ENCODE measurements at places on chromosomes 5 and 9. TPM values are rescaled to one million over a fixed set of nuclear protein-coding genes. Genes with fewer than 3 reads are reported as not detected.

The CATSPER3 gene
- 1.3 TPM for total RNA-seq

The TRPM6 gene
- 125 TPM for total RNA-seq

The C5orf58 gene
- not detected for total RNA-seq

The HAVCR1 gene
- total RNA-seq = 24.1 TPM

The RPP25L gene
- total RNA-seq = 39.4 TPM

The PKD2L2 gene
- total RNA-seq = not detected

The PCDHA7 gene
- not detected for total RNA-seq

The NPR3 gene
- total RNA-seq = 2.8 TPM

The CMYA5 gene
- total RNA-seq = 1.1 TPM

The S100Z gene
- total RNA-seq = not detected

The SVEP1 gene
- total RNA-seq = 20.4 TPM

The DNAH5 gene
- 0.70 TPM for total RNA-seq

The EIF4E1B gene
- not detected for total RNA-seq

The EPB41L4B gene
- total RNA-seq = 56.3 TPM

The COL15A1 gene
- 43.4 TPM for total RNA-seq

The EFNA5 gene
- total RNA-seq = 14.3 TPM

The QRFP gene
- 0.87 TPM for total RNA-seq

The FAM174A gene
- total RNA-seq = 15.7 TPM

The ALDH1A1 gene
- total RNA-seq = 173 TPM

The LHX3 gene
- total RNA-seq = not detected

The OLFML2A gene
- total RNA-seq = 48.3 TPM

The NR6A1 gene
- 8.4 TPM for total RNA-seq

The HIGD2A gene
- 198 TPM for total RNA-seq

The OR1Q1 gene
- not detected for total RNA-seq

The PPIC gene
- 49.7 TPM for total RNA-seq

The SLC25A48 gene
- 3.3 TPM for total RNA-seq

The IL31RA gene
- total RNA-seq = not detected

The SLC45A2 gene
- total RNA-seq = 1.2 TPM

The GRIN1 gene
- 2.6 TPM for total RNA-seq

The NEUROG1 gene
- not detected for total RNA-seq

The PCDHGC4 gene
- total RNA-seq = 0.75 TPM

The PRR16 gene
- 1.9 TPM for total RNA-seq

The TMEM215 gene
- 0.09 TPM for total RNA-seq

The ACOT12 gene
- not detected for total RNA-seq

The ANKRD18B gene
- 1.7 TPM for total RNA-seq

The RNF208 gene
- total RNA-seq = 5.8 TPM

The PALM2AKAP2 gene
- 5.3 TPM for total RNA-seq

The NR2F1-AS1 gene
- total RNA-seq = 5.7 TPM

The SH3TC2 gene
- 1.3 TPM for total RNA-seq

The CACNA1B gene
- 0.22 TPM for total RNA-seq

The SYK gene
- 43.4 TPM for total RNA-seq

The TAF1L gene
- not detected for total RNA-seq

The IL5 gene
- total RNA-seq = not detected

The SPATA31A3 gene
- not detected for total RNA-seq

The COL23A1 gene
- 0.43 TPM for total RNA-seq

The GFPT2 gene
- 17.4 TPM for total RNA-seq

The CER1 gene
- total RNA-seq = not detected

The C5orf52 gene
- total RNA-seq = 1.7 TPM

The IQGAP2 gene
- 159 TPM for total RNA-seq

The C9orf153 gene
- 0.35 TPM for total RNA-seq

The PCDHB2 gene
- total RNA-seq = 0.82 TPM

The IFNE gene
- total RNA-seq = not detected

The MCIDAS gene
- total RNA-seq = not detected

The COL5A1 gene
- total RNA-seq = 62.3 TPM

The CCDC180 gene
- total RNA-seq = 5.6 TPM

The CMBL gene
- total RNA-seq = 97.9 TPM

The ADGRD2 gene
- not detected for total RNA-seq

The GABRA1 gene
- total RNA-seq = not detected

The HOMER1 gene
- total RNA-seq = 7.4 TPM

The INSL4 gene
- not detected for total RNA-seq
